ENCODE measurements at places on chromosomes 11 and 22.

GRCh38 chr22:50481440-50482106, at the start of gene ADM2:
Gene ADM2 (plus strand): TSS chr22:50481543. CDS start chr22:50481848, 305 bp downstream.
- DNase-seq = no peak

DNA sequence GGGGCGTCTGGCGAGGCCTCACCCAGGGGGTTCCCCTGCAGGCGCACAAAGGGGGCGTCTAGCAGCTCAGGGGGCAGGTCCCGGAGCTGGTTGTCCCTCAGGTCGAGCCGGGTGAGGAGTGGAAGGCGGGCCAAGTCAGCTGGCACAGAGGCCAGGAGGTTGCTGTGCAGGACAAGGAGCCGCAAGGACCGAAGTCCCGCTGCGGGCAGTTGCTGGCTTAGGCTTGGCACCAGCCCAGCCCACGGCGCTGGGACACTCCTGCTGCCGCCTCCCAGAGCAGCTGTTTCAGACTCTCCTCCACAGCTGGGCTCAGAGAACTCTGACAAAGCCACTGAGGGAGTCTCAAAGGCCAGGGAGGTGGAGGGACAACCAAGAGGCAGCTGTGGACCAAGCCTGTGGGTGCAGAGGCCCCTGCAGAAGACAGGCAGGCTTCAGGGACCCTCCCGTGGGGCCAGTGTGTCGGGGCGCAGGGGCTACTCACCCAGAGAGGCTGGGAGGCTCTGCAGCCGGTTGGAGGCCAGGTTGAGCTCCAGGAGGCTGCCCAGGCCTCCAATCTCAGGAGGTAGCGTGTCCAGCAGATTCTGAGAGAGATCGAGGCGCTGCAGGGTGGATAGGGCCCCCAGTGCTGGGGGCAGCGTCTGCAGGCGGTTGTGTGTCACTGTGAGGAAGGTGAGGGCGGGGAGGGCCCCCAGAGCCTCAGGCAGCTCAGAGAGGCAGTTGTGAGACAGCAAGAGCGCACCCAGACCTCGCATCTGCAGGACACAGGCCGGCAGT, 2.2 kb downstream of the PIDD1 start:
- DNase-seq = no peak

GRCh38 chr22:41976070-41976901, 7.0 kb downstream of the SEPTIN3 start:
- DNase-seq = peak; percentile 8

DNA sequence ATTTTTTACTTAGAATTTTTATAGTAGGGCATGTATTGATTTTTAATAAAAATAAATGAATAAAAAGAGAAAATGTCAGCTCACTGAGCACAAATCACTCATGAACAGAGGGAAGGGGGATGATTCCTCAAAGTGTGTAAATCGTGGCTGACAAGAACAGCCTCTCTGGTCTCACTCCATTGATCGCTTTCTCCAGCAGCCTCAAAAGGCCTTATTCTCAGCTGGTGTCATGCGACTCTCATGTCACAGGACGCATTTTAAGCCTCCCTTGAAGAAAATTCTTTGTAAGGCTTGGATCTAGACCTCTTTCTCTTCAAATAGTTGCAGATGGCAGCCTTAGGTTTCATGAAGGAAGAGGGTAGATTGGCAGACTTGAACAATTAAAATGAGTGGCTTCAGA, 33.9 kb upstream of the SLC5A12 start:
- no peak for DNase-seq

DNA sequence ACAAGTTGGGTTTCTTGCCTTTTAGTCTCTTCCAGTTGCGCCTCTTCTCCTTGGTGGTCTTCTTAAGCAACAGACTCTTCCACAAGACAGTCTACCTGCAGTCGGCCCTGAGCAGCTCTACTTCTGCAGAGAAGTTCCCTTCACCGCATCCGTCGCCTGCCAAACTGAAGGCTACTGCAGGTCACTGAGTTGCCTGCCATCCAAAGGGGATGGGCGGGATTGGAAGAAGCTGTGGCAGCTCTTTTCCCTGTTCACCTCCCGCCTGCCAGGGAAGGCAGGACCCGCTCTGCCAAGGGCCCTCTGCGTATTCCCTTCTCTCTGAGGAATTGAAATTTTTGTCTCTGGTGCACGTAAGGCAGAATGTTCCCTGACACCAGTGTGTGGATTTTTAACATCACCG, 9.2 kb upstream of the STT3A start:
- DNase-seq = no peak

Measured in activated CD4-positive, CD25-positive, alpha-beta regulatory T cell treated with anti-CD3 and anti-CD28 coated beads, Interleukin-2, amount 50 U/mL, for 16 hours (primary cell).